KBM-7 (cell line): ENCODE measurements at places on chromosomes 5 and 9.

DNA sequence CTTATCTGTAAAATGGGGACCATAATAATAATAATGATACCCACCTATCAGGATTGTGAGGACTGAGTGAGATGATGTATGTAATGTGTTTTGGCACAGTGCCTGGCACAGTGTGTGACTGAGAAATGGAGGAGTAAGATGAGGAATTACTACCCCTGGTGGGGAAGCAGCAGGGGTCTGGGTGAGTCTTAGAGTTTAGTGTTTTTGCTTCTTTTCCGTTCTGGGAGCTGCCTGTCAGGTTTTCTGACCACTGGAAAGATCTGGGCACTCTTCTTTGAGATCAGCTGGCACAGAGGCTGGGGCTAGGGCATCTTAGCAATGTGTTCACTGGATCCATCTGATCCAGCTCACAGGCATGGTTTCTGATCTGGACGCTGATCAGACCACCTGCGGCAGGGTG lies 8.5 kb downstream of the LCP2 start:
- no peak for DNase-seq

- no peak for DNase-seq
These were observed 3.3 kb downstream of the UBE2R2 start for GRCh38 chr9:33820231-33820745.

- peak; percentile 24 for DNase-seq
These were observed 122.8 kb upstream of the STC2 start for GRCh38 chr5:173451031-173451430.

- no peak for DNase-seq
These were observed 45.4 kb downstream of the PLGRKT start for GRCh38 chr9:5392285-5392684.

DNA sequence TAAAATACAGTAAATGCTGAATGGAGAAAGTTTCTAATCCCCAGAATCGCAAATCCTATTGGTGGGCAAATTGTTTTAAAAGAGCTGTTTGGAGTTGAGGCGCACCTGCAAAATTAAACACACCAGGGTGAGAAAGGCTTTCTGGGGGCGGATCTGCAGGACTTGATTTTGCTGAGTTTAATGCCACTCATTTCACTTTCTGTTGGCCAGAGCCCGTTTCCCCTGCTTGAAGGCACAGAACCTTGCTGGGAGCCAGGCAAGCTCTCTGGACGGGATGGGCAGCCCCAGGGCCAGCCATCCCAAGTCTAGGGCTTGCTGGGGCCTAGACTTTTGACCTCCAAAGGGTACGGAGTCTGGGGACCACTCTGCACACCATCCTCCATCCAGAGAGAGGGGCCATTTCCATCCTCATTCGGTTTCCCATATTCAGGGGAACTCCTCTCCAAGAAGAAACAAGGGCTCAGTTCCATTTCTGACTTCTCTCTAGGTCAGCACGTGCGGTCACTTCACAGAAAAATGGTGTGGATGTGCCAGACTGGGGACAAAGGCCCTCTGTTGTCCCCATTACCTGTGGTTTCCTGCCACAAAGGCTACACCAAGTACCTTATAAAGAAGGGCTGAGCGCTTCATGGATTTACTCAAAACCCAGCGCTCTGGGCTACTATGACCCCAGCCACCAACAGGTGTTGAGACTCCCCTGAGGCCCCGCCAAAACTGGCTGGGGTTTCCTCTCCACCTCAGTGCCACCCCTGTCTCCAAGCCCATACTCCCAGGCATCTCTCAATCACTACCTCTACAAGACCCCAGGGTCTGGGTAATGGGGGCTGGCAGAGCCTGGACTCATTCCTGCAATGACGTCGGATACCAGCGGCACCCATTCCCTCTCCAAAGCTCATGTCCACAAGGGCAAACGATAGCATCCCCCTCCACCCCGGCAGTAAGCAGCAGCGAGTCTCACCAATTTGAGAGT lies 170.0 kb downstream of the AUH start:
- DNase-seq, result no peak

DNA sequence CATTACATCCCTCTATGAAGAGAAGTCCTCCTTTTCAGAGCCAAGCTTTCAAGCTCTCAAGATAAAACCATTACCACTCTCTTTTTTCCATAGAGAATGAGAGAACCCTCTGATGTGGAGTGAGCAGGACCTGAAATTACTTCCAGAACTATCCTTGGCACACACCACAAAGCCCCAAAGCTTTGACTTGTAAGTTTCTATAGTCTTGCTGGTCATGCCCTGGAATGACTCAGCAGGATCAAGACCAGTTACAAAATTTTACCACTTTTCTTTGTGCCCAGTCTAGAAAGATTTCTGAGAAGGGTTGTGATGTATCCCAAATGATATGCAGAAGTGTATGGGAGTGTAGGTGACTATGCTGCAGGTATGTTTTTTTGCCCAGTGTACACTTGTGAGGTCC lies 760.6 kb downstream of the TLE1 start:
- DNase-seq, result no peak

DNA sequence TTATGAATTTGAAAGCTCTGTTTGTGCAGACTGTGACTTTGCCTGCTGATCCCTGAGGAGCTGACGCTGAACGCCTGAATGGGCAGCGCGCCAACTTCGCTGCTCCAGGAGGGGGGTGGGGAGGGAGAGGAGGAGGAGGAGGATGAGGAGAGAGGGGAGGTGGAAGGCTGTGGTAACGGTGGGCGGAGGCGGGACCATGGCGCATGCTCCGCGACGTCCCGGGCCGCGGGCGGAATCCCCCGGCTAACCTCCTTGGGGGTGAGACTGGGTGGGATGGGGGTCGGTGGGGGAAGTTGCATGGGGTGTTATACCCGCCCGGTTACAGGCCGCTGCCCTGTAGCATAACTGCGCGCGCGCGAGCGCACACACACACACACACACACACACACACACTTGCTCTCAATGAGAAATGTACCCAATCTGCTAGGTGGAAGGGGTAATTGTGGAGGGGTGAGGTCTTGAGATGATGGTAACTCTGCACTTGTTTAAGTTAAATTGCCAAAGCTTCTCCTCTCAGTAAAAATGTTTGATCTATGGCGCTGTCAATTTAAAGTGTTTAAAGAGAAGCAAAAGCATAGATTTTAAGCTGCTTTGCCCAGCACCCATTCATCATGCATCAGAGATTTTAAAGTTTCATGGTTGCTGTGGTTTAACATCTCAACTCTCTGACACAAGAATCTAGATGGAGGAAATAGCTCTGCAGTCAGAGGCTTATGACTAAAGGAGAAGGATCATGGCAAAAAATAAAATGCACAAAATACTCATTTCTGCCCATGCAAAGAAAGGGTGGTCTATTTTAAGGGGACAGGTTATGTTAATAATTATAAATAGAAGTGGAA lies 76.6 kb upstream of the TBCA start:
- DNase-seq, result peak; percentile 70

GRCh38 chr5:94467954-94468930 lies 150.2 kb downstream of the KIAA0825 start:
- DNase-seq, result no peak

DNA sequence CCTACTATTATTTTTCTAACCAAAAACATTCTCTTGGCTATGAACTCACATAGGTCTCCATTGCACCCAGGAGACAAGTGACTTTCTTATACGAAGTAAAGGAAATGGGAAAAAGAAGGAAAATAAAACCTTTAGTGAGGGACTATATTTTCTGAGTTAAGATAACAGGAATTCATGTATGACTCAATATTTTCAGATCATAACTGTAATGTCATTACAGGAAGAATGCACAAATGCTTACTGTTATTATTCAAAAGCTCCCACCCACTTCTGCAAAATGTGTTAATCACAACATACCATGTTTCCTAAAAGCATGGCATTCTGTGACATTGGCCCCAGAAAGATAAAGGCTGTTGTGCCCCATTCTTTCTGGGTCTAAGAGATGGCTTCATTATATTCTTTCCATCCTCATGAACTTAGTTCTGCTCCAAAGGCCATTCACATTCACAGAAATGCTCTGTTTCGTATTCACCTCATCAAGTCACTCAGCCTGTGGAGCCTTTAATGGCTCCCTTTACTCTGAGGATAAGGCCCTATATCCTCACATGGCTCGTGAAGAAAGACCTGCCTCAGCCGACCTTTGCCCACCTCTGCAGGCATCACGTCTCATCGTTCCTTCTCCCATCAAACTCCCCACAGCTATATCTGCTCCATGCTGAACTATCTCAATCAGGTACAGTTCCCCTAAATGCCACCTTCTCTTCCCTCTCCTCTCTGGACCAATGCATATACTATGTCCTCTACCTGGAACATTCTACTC lies 77.0 kb downstream of the ABCA1 start:
- DNase-seq, result no peak

DNA sequence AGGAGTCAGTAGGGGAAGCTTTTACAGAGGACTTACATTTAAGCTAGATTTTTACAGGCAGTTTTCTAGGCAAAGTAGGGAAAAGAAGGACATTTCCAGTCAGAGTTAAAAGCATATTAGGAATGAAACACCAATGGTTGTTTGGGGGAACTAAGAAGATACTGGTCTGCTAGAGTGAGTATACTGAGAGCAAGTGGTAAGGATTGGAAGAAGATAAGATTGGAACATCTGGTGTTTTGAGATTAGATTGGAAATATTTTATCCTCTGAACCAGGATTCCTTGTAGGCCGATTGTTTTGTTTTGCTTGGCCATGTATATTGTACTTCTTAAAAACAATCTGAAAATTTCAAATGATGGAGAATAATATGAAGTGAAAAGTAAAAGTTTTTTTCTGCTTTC lies 7.7 kb downstream of the FBXO38 start:
- DNase-seq, result no peak

DNA sequence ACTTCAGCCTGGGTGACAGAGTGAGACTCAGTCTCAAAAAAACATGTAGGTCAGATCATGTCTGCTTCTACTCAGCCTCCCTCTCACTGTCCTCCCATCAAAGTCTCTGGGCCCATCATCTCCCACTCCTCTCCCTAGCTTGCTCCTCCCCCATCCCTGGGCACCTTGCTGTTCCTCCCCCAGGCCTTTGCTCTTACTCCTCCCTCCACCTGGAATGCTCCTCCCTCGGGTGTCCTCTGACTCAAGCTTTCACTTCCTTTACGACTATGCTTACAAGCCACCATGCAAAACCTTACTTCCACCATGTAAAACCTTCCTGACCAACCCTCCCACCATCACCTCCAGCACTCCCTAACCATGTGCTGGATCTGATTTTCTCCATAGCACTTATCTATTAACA lies 51.5 kb downstream of the MTMR12 start:
- DNase-seq, result no peak

- no peak for DNase-seq
These were observed 66.3 kb upstream of the PRRC1 start for GRCh38 chr5:127451096-127451495.

DNA sequence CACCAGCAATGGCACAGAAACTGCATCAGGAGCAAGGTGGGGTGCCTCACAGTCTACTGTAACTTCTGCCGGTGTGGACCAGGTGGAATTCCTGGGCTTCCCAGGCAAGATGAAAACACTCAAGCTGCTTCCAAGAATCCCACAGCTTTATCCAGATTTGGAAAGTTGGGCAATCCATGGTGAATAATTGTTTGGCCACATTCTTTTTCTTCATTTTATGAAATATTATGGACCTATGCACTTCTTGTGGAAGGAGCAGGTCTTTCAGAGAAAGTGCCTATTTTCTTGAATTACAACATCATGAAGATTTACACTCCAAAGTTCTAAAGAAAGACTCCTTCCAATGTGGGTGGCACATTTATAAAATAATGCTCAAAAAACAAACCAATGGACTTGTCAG lies 503.6 kb downstream of the SEMA5A start:
- no peak for DNase-seq

GRCh38 chr9:136849960-136850865 lies 1.0 kb downstream of the PHPT1 start:
- DNase-seq, result no peak

- no peak for DNase-seq
These were observed 13.6 kb upstream of the GOLPH3 start for GRCh38 chr5:32187675-32188074.
